Stimulated activated CD4-positive, alpha-beta T cell treated with anti-CD3 and anti-CD28 coated beads, Interleukin-1b, Interleukin-23, amount 100 ng/mL, for 48 hours (primary cell): ENCODE measurements at places on chromosomes 2 and 18.

GRCh38 chr2:76429374-76429773 is 718.7 kb upstream of the GCFC2 start:
- no peak for DNase-seq

DNA sequence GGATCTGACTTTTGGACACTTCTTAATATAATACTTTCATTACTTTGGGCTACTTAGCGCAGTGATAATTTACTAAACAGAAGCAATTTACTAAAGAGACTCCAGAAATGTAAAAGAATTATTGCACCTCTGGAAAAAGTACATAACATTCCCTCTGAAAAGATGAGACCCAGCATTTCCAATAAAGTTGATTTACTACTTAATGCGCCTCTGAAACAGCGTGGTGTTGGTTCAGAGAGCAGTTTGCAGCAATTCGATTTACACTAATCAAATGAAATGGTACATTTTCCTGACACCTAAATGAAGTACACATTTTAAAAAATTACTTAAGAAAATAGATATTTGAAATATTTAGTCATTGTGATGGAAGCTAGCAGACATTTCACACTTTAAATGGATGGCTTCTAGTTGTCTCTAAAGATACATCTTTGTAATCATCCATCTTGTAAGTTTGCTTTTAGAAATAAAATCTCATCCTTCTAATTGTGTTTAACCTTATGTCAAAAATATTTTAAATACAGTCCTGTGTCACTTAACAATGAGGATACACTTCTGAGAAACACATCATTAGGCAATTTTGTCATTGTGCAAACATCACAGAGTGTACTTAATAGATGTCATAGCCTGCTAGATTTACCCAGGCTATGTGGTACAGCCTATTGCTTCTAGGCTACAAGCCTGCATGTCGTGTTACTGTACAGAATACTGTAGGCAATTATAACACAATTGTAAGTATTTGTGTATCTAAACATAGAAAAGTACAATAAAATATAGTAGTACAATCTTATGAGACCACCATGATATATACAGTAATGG is 284.6 kb upstream of the UBE2E3 start:
- no peak for DNase-seq

GRCh38 chr18:37553633-37554398 is 11.8 kb downstream of the CELF4 start:
- no peak for DNase-seq

- DNase-seq, result no peak
Observed at GRCh38 chr2:160928854-160929301, 231.3 kb upstream of the TANK start.

GRCh38 chr2:201923436-201924328 is 110.0 kb upstream of the FZD7 start:
- no peak for DNase-seq

GRCh38 chr18:55115606-55116005 is 156.3 kb upstream of the CCDC68 start:
- DNase-seq, result no peak

GRCh38 chr18:65380986-65381385 is 369.8 kb upstream of the CDH7 start:
- DNase-seq, result no peak

- DNase-seq, result peak; percentile 6
Observed at GRCh38 chr2:178194600-178195389, 483 bp downstream of the OSBPL6 start.

- DNase-seq, result peak; percentile 11
Observed at GRCh38 chr2:109516445-109517117, 97.2 kb downstream of the SEPTIN10 start.

GRCh38 chr2:15560140-15560987 is 770 bp downstream of the NBAS start:
- DNase-seq, result peak; percentile 5

DNA sequence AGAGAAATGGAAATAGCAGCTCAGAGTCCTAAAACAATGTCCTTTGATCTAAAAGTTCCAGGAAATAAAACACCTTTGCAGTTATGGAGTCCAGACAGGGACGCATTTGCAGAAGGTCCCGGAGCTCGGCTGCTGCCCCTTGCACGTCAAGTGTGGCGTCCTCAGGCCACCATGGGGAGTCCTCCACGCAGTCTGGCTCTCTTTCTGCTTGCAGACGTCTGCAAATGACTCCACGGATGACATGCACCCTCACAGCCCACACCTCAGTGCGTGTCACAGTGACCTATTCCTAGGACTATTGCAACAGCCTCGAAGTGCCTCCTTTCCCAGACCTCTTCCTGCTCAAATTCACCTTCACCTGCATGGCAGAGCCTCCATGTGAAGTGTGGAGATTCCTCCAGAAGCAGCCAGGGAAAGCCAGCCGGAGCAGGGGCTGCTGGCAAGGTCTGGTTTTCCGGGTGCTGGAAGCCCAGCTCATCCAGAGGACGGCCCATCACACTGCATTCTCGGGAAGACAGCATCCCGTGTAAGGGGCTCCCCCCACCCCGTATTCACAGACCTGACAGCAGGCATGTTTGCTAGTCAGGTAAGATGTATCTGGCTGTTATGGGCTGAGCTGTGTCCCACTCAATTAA is 137.7 kb downstream of the ASB1 start:
- DNase-seq, result no peak

DNA sequence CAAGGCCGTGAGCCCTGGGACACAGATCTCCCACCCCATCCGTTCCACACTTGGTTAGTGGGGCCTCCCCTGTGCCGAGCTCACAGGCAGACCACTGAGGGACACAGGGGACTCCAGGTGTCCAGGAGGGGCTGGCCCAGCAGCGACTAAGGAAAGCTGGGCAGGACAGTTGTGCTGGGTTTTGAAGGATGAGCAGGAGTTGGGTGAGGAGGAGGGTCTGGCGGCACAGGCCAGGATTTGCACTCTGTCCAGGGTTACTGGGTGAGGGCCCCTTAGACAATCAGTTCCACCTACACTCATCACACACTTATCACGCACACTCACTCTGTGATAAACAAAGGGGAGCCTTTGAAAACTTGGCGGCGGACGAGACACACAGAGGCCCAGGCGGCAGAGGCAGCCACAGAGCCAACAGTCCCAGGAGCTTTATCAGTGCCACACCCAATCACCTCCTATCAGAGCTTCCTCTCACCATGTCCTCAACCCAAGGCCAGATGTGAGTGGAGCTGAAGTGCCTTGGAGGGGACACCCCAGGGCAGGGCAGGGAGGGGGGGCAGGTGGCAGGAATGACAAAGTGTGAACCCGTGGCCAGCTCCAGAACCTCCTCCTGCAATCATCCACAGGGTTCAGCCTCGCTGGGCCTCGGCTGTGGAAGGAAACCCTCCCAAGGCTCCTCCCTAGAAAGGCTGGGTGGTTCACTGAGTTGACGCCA is 26.6 kb downstream of the BIN1 start:
- peak; percentile 72 for DNase-seq

GRCh38 chr2:18156421-18156820 is 278.0 kb downstream of the KCNS3 start:
- DNase-seq, result no peak

GRCh38 chr2:121241466-121241865 is 43.5 kb downstream of the TFCP2L1 start:
- DNase-seq, result no peak

- DNase-seq, result no peak
Observed at GRCh38 chr2:134141598-134142340, 112.1 kb upstream of the MGAT5 start.

DNA sequence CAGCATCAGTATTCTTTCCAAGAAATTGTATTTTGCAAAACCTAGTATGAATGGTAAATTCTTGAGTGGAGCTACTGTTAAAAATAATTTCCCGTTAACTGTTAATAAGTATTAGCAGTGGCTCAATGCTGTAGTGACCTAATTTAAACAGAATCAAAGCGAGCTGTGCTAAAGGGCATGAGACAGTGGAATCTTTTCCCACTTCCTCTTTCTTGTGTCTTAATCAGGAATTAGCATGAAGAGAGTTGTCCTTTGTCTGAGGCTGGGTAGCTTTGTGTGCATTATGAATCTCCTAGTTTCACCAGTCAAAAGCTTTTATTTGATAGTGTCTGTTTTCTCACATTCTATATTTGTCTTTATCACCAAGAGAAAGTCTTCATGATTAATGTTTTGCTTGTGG is 298.8 kb upstream of the GCFC2 start:
- no peak for DNase-seq

DNA sequence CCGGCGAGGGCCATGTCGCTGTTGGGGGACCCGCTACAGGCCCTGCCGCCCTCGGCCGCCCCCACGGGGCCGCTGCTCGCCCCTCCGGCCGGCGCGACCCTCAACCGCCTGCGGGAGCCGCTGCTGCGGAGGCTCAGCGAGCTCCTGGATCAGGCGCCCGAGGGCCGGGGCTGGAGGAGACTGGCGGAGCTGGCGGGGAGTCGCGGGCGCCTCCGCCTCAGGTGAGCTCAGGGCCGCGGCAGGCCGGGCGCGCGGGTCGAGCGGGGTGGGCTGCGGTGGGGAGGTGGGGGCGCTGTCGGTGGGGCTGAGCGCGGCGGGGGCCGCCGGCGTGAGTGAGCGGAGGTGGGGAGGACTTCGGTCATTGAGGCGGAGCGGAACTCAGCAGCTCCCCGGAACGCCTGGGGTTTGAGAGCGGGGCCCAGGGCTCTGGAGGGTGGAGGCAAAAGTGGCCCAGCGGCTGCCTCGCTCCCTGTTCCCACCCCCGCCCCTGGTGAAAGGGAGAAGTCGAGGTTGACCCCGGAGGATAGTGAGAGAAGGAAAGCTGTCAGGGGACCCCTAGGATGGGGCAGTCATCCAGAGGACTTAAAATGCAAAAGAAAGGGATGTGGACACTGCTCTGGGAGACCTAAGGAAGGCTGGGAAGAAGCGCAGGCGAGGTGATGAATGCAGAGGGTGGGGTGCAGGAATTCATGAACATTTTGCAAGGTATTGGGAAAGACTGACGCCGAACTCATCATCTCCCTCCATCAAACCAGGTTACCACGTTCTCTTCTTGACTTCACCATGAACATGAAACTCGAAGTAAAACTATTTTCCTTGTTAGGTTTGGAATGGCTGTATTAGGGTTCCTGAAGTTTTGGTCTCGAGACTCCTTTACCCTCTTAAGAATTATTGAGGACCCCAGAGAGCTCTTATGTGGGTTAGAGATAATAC is 633 bp downstream of the MALT1 start:
- peak; percentile 46 for DNase-seq

DNA sequence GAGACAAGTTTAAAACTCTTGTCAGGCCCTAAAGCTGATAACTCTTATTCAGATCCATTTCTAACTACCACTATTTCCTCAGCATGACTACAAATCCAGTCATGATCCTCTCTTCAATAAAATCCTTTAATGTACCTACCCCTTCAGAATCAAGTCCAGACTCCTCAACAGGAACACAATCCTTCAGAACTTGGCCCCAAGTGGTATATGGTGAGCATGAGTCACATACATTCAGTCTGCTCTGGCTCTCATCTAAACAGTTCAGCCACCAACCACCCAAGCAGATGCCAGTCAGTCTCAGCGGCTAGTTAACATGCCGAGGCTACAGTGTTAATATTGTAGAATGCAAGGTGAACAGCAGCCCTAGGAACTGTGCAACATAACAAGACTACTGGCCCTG is 9.7 kb downstream of the LMAN2L start:
- DNase-seq, result no peak

DNA sequence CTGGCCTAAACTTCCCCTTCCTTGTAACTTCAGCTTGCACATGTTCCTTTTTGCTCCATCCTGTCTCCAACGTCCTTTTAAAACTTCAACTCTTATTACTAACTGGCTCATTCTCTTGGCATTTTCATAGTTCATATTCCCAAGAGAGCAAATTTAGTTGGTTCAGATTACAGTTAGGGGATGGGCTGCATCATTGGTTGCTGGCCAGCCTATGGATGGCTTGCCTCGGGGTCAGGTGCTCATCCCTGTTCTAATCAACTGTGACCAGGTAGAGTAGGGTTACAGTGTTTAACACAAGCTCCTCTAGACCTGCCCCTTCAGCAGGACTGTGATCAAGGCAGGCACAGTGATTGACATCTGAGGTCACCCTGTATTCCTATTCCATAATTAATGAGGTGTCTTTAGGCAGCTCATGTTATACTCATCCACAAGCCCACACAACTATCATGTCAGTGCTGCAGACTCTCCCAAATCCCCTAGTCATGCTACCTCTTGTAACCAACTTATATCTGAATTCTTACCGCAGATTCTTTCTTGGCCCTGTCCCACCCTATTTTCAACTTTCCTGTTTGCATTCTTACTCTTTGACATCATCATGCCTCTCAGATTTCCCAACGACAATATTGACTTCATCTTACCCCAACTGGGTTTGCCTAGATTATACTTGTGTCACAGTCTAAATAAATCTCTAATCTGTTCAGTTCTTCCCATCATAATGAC is 293.3 kb downstream of the MTX2 start:
- DNase-seq, result no peak

GRCh38 chr2:43221124-43221762 is 5.2 kb downstream of the ZFP36L2 start:
- DNase-seq, result peak; percentile 31

DNA sequence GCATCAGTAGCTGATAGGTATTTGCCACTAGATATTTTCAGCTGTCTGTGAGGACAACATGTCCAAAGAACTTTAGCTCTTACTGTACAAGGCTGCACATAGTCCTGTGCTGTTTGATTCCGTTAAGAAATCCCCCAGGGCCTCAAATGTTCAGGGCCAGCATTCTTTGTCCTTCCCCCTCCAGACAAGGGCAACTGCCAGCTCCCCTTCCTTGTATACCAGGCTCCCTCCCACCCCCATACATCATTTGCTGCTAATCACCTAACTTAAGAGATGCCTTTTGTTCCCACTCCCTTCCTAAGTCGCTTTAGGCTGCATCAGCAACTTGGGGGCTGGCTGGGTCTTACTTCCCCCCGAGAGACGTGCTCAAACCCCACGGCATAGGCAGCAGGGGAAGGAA is 138.7 kb downstream of the CDH20 start:
- DNase-seq, result no peak

GRCh38 chr2:176128982-176129796 is at the start of gene HOXD8:
TSS of gene HOXD8 (plus strand) at chr2:176129705. CDS start at chr2:176130367, 662 bp downstream.
- DNase-seq, result no peak

- DNase-seq, result no peak
Observed at GRCh38 chr2:240781471-240782220, 38.4 kb downstream of the KIF1A start.

DNA sequence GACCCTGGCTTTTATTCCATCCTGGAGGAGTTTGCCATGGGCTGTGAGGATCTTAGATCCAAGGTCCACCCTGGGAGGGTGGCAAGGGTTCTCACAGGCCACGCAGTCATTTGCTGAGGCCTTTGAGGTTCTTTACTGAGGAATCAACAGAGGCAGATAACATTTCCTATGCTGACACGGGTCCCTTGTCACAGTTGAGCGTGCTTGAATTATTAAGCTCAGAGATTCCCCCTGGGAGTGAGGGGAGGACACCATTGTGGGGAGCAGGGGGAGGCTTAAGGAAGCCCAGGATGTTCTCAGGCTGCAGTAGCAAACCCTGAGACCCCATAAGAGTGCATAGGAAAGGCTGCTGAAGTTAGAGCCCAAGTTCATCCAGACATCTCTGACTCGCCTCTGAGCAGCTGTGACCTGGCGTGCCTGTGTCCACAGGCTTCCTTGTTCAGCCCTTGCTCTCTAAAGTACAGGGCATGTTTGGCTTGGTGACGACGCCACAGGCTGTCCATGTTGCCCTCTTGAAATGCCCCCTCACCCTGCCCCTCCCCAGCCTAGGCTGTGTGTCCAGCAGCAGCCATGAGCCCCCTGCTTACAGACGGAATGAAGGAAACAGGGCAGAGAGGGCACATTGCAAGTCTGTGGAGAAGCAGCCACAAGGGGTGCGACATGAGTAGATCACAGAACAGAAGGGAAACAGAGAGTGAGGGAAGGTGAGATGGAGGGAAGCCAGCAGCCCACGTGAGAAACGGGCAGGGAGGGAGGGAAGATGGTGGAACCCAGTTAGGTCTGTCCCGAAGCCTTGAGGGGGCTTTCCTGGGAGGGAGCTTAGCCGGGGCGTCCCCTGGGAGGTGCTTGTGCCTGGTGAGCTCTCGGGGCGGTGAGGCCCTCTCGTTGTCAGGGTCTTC is 34.0 kb downstream of the NAPG start:
- no peak for DNase-seq
